ENCODE measurements at places on chromosomes 5 and 9.

DNA sequence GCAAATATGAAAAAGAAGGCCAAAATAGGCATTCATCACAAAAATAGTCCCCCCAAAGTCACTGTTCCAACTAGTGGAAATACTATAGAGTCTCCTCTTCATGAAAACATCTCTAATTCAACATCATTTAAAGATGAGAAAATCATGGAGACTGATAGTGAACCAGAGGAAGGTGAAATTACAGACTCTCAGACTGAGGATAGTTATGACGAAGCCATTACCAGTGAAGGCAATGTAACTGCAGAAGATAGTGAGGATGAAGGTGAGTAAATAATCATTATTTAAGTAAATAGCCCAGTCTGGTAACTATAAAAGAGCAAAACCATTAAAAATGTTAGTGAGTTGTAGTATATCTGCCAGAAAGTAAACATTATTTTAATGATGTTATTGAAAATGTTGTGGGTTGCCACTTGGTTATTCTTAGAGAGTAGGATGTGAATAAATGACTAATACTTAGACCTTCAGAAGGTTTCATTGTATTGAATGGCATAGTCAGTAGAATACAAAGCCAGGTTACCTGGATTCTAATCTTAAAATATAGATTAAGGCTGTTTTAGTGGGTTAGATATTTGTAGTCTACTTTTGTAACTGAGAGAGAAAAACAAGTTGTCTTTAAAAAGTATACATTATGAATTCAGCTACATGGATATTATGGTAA lies 16.3 kb downstream of the AGGF1 start:
- no peak for DNase-seq

DNA sequence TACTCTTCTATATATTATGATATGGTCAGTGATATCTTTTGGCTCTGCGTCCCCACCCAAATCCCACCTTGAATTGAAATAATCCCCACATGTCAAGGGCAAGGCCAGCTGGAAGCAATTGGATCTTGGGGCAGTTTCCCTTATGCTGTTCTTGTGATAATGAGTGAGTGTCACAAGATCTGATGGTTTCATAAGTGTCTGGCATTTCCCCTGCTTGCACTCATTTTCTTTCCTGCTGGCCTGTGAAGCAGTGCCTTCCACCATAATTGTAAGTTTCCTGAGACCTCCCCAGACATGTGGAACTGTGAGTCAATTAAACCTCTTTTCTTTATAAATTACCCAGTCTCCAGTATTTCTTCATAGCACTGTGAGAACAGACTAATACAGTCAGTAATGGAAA lies 45.0 kb upstream of the TNC start:
- no peak for DNase-seq

- no peak for DNase-seq
Measured at GRCh38 chr5:109177227-109177626, 232.5 kb downstream of the PJA2 start.

GRCh38 chr9:110126499-110126941 lies 81.4 kb downstream of the C9orf152 start:
- no peak for DNase-seq

DNA sequence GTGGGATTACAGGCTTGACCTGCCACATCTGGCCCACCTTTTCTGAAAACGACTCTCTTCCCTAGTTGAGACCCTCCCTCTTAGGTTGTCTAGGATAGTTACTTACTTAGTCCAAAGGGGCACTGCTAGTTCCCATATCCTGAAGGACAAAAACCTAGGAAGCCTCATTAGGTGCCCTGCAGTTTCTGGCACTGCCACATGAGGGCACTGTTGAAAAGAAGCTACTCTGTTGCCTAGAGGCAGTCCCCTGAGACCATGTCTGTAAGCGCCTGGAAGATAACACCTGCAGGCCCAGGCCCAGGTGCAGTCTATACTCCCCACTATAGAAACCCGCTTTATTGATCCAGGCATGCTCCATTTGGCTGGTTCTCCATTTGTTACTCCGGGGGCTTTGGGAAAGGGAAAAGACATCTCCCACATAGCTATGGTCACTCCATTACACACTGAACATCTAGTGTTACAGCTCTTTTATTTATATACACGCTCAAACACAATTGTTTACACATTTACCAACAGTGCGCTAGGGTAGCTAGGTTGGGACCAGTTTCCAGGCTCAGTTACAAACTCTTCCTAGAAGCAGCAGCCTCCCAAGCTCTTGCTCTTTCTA lies 73.4 kb upstream of the PPARGC1B start:
- no peak for DNase-seq

DNA sequence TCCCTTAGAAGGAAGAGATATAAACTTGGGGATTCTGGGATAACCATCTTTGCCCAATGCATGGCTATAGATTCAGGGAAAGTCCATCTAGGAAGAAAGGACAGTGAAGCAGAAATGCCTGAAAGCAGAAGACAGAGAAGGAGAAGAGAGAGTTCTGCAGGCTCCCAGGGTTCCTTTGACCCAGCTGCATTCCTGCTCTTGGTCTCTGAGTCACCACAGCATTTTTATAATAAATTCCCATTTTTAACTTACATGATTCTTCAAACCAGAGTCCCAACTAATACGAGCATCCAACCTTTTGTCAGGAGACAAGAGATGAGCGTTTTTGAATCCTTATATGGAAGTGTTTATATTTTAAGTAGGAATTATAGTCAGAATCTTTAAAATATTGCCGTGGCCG lies 12.0 kb upstream of the AOPEP start:
- no peak for DNase-seq

All from Daoy (cell line).